Hepatocyte (in vitro differentiated cells): ENCODE measurements at places on chromosomes 2 and 18. TPM values are rescaled to one million over a fixed set of nuclear protein-coding genes. Genes with fewer than 3 reads are reported as not detected.

GRCh38 chr2:239669181-239669898 is 268.5 kb upstream of the HDAC4 start:
- DNase-seq: no peak

The RAB6D gene
- total RNA-seq: 3.0 and 3.5 TPM in 2 replicates

DNA sequence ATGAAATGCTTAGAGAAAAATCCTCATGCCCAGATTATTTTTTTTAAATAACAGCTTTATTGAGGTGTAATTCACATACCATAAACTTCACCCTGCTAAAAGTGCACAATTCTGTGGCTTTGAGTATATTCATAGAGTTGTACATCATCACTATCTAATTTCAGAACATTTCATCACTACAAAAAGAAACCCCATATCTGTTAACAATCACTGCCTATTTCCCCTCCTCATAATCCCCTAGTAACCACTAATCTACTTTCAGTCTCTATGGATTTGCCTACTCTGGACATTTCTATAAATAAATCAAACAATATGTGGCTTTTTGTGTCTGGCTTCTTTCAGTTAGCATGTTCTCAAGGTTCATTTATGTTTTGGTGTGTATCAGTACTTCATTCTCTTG is 51.4 kb downstream of the OSBPL1A start:
- DNase-seq: no peak

- peak; percentile 9 for DNase-seq
Observed at GRCh38 chr18:47871288-47871687, 59.2 kb downstream of the SMAD2 start.

DNA sequence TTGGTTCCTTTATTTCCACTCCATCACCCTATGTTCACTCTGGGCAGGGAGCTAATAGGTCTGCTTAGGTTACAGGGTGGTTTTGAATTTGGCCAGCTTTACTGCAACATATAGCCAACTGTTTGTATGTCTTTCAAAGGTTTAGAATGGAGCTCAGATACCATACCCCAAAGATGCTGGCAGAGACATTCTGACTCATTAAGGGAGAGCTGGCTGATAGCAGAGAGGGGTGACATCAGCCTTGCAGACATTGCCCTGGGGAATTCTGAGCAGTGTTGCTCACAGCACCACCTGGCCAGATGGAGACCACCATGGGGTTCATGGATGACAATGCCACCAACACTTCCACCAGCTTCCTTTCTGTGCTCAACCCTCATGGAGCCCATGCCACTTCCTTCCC is 2.1 kb downstream of the PROKR1 start:
- DNase-seq: no peak

The SERPINB3 gene
- total RNA-seq: 0.17 TPM in 1 of 2 replicates, not detected in the other

DNA sequence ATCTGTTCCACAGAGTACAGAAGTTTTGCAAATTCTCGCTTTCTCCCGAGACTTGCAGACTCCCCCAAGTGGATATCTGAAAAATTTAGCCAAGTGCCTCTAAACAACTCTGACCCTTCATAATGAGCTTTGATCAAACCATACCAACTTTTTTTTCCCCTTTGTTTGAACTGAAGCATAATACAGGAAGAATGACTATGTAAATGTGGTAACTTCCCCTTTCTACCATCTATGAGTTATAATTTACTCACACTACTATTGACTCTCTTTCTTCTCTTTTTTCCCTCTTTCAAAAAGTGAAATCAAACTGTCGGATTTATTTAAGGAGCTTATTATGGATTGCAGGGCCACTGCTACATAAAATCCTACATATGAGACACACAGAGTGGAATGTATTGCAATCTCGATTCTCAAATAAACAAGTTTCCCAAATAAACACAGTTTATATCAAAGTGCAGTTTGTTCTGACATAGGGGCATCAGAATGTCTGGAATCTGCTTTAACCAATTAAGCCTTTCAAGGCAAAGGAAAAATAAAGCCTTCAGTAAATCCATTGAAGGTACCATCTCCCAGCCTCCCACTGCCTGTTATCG is 1.4 kb upstream of the ZNF804A start:
- DNase-seq: no peak

The DOK6 gene
- total RNA-seq: 2.0 and 2.6 TPM in 2 replicates

DNA sequence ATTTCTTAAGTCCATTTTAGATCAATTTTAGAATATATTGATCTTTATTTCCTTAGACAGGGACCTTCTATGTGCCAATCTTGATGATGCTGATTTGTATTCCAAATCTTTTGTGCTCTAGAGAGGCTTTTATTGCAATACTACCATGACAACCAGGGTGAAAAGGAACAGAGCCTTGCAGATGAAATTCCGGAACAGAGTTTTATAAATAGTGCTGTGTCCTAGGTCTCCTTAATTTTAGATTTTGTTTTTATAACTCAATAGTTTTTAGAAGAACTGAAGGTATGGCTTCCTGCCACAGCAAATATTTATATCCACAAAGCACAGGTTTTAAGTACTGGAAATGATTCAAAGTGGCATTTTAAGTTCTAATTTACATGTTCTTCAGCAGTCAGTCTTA is 160.2 kb downstream of the PMAIP1 start:
- DNase-seq: no peak

DNA sequence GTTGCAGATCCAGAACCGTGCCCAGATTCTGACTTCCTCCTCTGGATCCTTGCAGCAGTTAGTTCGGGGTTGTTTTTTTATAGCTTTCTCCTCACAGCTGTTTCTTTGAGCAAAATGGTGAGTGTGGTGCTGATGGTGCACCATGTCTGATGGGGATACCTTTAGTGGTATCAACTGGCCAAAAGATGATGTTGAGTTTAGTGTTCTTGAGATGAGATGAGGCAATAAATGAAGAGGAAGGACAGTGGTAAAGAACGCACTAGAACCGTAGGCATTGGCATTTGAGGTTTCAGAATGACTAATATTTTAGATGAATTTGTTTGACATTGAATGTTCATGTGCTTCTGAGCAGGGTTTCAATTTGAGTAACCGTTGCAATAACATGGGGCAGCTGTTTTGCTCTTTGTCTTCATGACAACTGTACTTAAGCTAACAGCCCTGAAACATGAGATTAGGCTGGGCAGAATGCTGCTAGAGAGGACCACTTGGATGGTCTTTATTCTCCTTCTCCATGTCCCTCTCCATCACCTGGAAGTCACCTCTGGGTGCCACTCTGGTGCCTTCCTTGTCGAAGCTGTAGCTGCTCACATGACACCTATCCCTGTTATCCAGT is 3.9 kb downstream of the CTLA4 start:
- DNase-seq: no peak

GRCh38 chr18:26630596-26630995 is 82.2 kb upstream of the KCTD1 start:
- no peak for DNase-seq
